ENCODE measurements at places on chromosomes 16 and 17.

- DNase-seq: no peak
These were observed 16.8 kb upstream of the DRG2 start for GRCh38 chr17:18070861-18071340.

DNA sequence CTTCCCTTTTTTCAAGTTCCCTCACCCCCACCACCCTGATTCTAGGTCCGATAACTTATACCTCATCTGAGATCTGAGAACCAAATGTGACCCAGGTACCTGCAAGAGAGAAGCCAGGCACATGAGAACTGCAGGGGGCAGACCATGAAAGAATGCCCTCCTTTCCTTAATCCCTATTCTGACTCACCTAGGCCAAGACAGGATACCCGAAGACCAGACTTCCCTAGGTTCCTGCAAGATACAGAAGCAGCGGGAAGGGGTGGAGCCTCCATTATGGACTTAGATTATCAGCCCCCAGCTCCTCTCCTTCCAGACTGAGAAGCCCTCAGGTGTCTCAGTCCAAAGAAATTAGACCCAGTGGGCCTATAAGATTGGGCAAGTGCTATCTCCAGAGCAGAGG is 2.1 kb downstream of the KCNAB3 start:
- no peak for DNase-seq

- no peak for DNase-seq
These were observed 262.7 kb upstream of the KCNJ16 start for GRCh38 chr17:69812240-69812837.

GRCh38 chr17:60154616-60155426 is 5.0 kb downstream of the CA4 start:
- peak; percentile 61 for DNase-seq

DNA sequence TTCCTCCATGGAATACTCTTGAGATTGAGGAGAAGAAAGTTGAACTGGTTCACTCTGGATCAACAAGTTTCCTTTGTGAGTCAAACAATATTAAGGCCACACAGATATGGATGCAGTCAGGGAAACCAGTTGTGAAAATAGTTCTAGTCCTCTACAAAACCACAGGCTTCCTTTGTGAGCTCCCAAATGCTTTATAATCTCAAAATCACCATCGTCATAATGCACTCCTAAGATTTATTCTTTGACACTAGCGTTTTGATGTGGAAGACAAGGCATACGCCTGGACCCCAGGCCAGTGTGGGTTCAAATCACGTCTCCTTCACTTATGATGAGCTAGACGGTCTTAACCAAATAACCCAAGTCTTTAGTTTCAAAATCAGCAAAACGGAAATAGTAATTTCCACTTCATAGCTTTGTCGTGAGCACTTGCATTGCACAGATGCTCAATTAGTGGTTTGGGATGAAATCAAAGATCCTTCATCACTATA is 142.6 kb downstream of the STX8 start:
- DNase-seq: no peak

- no peak for DNase-seq
These were observed 36.8 kb downstream of the CBFA2T3 start for GRCh38 chr16:88939972-88940861.

DNA sequence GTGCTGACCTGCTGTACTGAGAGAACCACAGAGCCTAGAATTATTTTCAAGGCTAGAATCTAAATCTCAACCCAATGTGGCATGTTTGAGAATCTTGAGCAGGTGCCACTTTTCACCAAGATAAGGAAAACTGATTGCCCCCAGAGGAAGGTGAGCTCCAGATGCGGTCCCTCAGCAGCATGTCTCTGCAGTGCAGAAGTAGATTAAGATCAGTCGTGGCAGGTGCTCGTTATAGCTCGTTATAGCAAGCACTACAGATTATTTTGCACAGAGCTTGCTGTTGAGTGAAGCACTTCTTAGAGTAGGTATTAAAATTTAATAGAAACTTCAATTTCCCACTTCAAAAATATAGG is 176.0 kb downstream of the AATF start:
- DNase-seq: no peak

GRCh38 chr17:81270279-81270678 is 24.8 kb downstream of the SLC38A10 start:
- no peak for DNase-seq

DNA sequence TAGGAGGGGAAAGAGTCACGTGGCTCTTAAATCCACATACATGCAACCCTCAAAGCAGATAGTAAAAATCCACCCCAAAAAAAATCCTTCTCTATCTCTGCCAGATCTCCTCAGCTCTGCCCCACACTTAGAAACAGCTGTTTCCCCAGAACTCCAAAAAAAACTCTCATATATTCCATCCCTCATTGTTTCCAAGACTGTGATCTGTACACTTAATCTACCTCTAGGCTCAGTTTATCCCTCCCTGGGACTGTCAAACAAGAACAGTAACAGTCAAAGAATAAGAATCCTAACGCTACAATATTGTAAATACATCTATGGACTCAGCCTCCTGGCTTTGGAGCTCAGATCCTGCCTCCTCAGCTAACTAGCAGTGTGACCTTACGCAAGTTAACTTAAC is 11.6 kb downstream of the CUEDC1 start:
- no peak for DNase-seq

DNA sequence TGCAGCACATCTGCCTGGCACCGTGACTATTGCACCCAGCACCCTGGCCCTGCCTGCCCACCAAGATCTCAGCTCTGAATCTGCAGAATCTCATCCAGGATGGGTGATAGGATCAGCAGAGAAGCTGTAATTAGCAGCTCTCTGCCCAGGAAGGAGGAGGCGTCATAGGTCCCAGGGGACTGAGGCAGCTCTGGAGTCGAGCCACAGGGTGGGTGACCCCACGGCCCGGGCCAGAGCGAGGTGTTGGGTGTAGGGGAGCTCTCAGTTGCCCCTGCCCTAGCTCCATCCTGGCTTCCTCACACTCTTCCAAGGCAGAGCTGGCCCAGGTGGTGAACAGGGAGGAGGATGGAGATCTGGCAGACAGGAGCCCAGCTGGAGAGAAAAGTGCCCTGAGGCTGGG is 18.2 kb upstream of the FAM83G start:
- no peak for DNase-seq

GRCh38 chr17:17808706-17809432 is 27.9 kb downstream of the SREBF1 start:
- DNase-seq: no peak

- DNase-seq: no peak
These were observed 81.4 kb downstream of the MRM1 start for GRCh38 chr17:36682773-36683172.

DNA sequence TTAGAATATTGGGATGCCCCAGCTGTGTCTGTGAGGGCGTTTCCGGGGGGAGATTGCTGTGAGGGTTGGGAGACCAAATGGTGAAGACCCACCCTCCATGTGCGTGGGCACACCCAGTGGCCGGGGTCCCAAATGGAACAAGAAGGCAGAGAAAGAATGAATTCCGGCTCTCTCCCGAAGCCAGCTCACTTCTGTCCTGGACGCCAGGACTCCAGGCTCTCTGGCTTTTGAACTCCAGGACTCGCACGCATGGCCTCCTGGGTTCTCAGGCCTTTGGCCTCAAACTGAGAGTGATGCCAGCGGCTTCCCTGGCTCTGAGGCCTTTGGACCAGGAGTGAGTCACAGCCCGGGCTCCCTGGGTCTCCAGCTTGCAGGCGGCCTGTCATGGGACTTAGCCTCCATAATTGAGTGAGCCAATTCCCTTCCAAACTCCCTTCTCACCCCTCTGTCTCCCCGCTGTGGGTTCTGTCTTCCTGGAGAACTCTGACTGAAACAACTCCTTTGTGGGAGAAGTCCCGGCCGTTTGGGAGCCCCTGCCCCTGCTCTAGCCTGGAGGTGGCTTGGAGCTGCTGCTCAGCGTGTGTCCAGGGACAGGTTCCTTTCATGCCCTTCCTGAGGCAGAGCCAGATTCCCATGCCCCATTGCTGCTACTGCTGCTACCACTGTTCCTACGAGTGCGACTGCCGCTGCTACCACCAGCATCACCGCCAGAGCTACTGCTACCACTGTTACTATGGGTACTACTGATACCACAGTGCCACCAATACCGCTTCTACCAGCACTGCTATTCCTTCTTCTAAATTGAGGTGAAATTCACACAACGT is 49.8 kb upstream of the CBX4 start:
- no peak for DNase-seq

DNA sequence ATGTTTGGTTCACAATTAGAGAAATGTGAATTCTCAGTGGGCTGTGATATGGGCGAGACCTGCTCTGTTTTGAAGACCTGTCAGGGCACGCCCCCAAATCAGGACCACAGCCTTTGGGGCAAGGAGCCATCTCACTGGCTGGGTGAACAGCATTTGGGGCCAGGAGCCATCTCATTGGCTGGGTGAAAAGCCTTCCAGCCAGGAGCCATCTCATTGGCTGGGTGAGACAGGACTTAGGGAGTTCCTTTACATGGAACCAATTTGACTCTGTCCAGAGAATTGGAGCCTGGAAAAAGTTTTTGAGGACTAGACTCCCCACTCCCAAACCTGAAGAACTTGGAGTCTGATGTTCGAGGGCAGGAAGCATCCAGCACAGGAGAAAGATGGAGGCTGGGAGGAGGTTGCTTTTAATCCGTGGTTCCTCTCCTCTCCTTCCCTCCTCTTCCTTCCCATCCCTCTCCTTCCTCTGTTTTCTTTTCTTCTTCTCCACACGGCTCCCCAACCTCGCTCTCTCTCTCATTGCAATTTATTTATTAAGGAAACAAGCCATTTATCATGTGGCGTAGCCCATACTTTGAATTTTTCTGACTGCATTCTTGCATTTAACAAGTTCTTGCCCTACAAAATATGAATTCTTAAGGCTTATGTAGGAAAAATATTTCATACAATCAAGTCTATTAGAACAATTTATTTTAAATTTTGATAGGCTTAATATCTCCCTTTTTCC is 19.7 kb downstream of the FOXL1 start:
- DNase-seq: no peak

GRCh38 chr16:64182985-64183384 is 938.9 kb downstream of the CDH11 start:
- no peak for DNase-seq

DNA sequence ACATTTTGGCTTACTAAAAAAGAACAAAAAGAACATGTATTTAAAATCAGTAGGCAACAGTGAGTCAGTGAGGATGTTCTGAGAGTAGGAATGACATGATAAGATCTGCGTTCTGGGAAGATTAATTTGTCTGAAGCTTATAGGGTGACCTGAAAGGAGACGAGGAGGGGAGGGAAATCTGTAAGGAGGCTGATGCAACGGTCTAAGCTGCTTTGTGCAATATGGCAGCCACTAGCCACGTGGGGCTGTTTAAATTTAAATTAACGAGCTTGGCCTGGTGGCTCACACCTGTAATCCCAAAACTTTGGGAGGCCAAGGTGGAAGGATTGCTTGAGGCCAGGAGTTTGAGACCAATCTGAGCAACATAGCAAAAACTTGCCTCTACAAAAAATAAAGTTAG is 181.6 kb upstream of the CACNG3 start:
- DNase-seq: no peak

GRCh38 chr16:83727018-83727417 is 80.8 kb upstream of the HSBP1 start:
- no peak for DNase-seq

GRCh38 chr16:85047867-85048455 is 20.4 kb downstream of the KIAA0513 start:
- no peak for DNase-seq

GRCh38 chr17:81549031-81549557 is 3.1 kb downstream of the FAAP100 start:
- DNase-seq: no peak

- DNase-seq: no peak
These were observed 4.6 kb downstream of the PRDM7 start for GRCh38 chr16:90072442-90073105.

DNA sequence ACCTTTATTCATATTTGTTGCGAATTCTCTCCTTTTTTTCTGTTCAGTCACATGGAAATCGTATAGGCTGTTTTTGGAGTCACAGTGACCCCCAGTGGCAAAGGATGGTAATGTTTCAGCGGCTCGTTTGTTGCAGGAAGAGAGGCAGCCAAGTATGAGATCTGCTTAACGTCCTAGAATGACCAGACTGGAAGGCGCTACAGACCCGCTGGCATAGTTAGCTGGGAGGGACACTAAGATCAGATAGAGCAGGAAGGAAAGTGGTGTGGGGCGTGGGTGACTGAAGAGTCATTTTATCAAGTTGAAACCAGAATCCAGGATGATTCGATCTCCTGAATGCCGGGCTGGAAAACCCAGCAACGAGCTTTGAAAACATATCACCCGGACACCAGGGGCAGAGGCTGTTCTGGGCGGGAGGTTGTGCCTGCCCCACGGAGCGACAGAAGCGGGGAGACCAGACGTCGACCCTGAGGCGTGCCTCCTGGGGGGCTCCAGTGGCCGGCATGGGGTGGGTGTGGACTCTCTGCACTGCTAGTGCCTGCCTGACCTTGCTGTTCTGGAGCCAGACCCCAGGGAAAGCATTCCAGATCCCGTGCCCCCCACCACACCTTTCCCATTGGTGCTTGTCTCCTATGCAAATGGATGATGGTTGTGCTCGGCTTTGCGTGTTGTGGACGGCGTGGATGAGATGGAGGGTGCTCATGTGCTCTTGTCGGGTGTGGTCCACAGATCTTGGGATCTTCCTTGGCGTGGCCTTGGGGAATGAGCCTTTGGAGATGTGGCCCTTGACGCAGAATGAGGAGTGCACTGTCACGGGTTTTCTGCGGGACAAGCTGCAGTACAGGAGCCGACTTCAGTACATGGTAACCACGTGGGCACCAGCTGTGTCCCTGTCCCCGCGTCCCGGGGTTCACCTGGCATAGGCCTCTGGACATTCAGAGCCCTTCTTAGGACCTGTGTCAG is 7.7 kb downstream of the IL34 start:
- DNase-seq: peak; percentile 65

GRCh38 chr16:31700530-31701388 is 172.8 kb upstream of the ZNF267 start:
- no peak for DNase-seq

GRCh38 chr17:78364436-78365281 is 4.8 kb upstream of the SOCS3 start:
- DNase-seq: no peak

- no peak for DNase-seq
These were observed 83.2 kb downstream of the C16orf78 start for GRCh38 chr16:49456763-49457162.

- no peak for DNase-seq
These were observed 21.9 kb downstream of the SGSH start for GRCh38 chr17:80198144-80198661.

DNA sequence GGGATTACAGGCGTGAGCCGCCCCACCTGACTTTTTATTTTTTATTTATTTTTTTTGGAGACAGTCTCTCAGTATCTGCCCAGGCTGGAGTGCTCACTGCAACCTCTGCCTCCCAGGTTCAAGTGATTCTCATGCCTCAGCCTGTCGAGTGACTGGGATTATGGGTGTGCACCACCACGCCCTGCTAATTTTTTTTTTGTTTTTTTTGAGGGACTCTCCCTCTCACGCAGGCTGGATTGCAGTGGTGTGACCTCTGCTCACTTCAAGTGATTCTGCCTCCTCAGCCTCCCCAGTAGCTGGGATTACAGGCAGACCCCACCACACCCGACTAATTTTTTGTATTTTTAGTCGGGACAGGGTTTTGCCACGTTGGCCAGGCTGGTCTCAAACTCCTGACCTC is 7.7 kb downstream of the ZNF207 start:
- DNase-seq: no peak
